ENCODE measurements at places on chromosomes 1 and 21. TPM values are rescaled to one million over a fixed set of nuclear protein-coding genes. Genes with fewer than 3 reads are reported as not detected.

The DENND2C gene
- 2.3 TPM for total RNA-seq

The BSND gene
- total RNA-seq: not detected

DNA sequence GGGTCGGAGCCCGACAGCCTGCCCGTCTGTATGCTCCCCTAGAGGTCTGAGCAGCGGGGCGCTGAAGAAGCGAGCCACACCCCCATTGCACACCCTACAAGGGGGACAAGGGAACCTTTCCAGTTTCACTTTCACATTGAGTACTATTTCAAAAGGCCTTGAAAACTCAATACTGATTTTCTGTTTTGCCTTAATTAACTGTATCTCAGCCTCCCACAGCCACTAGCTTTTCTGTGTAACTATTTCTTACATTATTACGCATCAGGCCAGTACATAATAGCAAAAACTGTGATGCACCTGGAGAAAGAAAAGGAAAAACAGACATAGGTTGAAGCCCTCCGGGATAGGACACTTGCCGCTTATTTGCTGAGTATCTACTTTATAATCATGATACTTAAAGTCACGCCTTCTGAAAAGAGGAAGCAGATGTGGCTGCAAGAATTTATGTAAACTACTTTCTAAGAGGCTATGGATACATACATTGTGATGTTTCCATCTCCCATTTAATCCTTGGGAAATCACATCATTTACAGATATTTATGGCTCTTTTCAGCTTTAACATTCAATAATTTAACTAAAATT lies 1719.5 kb downstream of the MRPL39 start:
- no peak for DNase-seq

DNA sequence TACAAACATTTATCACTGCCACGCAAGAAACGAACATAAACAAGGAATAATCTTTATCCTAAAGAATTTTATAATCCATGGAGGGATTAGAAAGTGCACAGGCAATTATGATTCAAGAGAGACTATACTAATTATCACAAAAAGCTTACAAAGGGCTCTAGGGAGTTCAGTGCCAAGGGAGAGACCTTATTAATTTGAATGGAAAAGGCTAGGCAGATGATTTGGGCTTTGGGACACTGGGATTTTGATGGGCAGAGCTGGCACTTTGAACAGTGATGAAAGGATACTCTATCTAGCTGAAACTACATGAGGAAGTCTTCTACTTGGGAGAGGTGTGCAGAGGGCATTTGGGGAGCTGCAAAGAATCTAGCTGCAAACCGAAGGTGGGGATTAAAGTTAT lies 48.9 kb upstream of the IVNS1ABP start:
- DNase-seq: no peak

DNA sequence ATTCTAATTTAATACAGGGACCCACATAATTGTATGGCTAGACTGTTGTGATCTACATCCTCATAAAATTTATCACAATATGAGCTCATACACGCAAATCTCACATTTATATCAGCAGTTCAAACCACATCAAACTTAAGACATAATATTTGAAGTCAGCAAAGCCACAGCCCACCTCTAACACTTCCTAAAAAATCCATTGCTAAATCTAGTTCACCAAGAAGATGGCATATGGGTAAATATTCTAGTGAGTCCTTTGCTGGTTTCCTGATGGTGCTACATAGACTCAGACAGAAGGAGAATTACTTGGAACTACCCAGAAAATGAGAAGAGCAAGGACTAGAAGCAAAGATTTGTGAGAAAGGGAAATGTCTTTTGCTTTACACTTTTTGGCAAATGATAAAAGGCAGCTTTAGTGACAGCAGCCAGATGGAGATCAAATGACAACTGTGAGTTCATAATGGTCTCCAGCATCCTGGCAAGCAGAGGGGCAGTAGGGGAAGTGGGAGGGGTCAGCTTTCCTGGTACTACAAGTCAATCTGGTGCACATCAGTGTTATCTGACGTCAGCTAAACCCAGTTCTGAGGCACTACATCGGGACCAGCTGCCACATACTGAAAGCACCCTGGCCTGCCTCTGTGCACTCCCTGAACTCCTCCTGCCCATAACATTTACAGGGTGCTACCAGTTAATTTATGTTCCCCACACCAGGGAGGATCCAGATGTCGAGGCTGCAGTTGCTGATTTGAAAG lies 10.6 kb upstream of the GADD45A start:
- DNase-seq: no peak

DNA sequence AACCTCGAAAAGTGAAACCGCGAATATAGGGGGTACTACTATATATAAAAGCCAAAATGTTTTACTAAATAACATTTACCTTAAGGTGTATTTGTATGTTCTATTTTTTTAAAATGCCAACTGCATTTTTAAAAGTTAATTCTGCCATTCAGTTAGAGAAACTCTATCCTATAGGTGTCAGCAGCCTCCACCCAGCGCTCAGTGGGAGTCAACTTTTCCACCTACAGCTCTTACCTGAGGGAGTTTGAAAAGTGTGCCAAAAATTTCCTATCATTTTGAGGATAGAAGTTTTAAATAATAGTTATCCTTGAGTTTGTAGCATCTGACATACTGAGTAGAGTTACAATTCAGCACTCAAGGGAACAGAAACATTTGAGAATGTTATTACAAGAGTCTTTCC lies 6.1 kb upstream of the HP1BP3 start:
- DNase-seq: no peak

DNA sequence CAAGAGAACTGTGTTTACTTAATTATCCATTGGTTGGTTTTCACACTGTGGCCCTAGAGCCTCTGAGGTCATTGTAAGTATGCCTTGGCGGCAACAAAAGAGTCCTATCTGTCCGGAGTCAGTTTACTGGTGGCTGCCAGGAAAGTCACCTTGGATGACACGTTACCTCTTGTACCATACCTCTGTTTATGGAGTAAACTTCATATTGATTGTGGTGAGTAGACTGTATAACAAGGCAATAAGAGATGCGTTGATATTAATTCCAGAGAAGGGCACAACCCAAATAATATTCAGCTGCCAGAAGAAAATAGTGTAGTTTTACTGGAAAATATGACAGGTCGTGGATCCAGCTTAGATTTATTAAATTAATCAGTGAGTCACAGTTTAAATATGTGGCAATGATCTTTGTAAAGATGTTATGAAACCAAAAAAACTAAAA lies 20.4 kb upstream of the KIF14 start:
- DNase-seq: no peak

DNA sequence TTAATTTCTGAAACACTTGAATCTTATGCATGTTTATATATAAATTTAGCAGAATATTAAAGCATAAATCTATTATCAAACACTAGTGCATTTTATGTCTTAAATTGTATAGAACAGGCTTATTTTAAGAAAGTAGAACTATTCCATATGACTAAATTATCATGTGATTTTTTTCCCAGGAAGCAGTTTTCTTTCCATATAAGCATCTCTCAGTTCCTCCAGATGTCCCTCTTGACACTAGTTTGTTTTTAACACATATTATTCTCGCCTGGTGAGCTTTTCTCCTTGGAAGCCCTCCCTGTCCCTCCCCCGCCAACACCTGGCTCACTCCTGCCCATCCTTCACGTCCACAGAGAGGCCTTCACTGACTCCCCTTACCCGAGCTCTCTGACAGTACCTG lies 48.3 kb upstream of the BCAR3 start:
- DNase-seq: no peak

- DNase-seq: peak; percentile 83
Measured at GRCh38 chr1:248873993-248874533, 15.2 kb upstream of the ZNF692 start.

Data from upper lobe of right lung (tissue), 1 donor.